ENCODE measurements at places on chromosomes 13 and 19.

GRCh38 chr13:99058527-99059495 lies 80.9 kb upstream of the DOCK9 start:
- DNase-seq = no peak

- no peak for DNase-seq
Observed at GRCh38 chr19:49894879-49895565, 1.7 kb downstream of the IL4I1 start.

DNA sequence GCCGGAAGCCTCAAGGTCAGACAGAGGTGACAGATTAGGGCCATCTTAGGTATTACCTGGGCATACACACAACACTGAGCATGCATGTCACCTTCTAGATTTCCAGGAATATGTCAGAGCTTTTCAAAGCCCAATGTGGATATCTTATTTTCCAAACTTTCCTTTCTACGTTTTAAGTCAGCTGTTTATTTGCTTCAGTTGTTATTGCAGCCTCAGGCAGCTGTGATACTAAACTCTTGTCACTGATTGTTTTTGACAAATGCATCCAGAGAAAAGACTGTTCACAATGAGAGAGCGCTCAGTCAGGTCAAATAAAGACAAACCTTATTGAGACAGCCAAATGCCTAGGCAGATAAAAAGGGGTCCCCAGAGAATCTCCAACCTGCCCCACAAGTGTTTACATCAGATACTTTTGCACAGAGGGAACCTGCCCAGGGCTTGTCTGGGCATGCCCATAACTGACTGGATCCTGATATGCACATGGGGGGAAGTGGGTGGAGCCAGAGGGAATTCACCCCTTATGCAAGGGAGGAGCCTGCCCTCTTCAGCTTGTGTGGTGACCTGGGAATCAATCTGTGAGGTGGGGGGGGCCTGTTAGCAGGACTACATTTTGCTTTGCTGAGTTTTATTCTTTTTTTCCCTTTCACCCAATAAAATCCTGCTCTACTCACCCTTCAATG lies 28.5 kb downstream of the MED4 start:
- DNase-seq = peak; percentile 11

GRCh38 chr19:10876459-10877240 lies 5.3 kb downstream of the CARM1 start:
- DNase-seq = no peak

DNA sequence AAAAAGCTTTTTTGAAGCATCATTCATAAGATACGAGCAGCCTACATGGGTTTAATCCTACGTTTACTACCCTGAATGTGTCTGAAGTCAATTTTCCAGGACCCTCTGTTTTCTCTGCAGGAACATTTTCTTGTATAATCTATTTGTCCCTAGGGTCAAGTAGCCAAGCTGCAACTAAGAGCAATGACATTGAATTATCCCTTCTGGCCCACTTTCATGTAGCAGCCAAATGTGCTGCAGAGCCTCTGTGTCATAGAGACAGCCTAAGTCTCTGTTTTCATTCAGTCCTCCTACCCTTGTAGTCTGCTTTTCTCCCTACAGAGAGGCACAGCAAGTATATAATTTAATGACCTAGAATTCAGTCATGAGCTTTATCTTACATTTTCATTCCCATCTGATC lies 82.1 kb downstream of the ZAR1L start:
- no peak for DNase-seq

DNA sequence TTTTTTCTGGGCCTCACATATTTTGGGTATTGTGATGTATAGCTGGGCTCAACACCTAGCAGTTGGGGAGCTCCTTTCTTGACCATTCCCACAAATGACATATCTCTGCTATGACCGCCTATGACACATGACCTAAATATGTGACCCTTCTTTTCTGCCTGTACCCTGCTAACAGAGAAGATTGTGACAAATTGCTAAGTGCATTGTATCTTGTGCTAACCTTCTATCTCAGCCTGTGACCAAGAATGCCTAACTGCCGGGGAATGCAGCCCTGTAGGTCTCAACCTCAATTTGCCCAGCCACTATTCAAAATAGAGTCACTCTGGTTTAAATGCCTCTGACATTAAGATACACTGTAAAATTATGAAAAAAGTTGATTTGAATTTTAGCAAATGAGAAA lies 6.8 kb upstream of the ZNF429 start:
- DNase-seq = no peak

DNA sequence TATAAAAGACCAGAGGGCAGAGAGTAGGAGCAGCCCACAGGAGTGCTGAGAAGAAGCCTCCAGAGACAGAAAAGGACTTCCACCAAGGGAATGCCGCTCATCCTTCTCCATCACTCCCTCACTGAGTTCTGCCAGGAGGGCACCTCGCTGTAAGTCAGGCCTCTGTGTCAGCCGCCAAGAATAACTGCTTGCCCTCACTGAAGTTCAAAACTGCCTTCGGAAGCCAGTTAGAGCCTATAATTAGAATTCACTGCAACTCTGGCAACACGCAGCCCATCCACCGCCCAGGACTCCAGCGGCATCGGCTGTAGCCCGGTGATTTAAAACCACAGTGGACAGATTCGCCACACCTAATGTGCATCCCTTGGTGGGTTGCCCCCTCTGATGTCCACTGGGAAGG lies 281.8 kb upstream of the ZNF507 start:
- DNase-seq = no peak

DNA sequence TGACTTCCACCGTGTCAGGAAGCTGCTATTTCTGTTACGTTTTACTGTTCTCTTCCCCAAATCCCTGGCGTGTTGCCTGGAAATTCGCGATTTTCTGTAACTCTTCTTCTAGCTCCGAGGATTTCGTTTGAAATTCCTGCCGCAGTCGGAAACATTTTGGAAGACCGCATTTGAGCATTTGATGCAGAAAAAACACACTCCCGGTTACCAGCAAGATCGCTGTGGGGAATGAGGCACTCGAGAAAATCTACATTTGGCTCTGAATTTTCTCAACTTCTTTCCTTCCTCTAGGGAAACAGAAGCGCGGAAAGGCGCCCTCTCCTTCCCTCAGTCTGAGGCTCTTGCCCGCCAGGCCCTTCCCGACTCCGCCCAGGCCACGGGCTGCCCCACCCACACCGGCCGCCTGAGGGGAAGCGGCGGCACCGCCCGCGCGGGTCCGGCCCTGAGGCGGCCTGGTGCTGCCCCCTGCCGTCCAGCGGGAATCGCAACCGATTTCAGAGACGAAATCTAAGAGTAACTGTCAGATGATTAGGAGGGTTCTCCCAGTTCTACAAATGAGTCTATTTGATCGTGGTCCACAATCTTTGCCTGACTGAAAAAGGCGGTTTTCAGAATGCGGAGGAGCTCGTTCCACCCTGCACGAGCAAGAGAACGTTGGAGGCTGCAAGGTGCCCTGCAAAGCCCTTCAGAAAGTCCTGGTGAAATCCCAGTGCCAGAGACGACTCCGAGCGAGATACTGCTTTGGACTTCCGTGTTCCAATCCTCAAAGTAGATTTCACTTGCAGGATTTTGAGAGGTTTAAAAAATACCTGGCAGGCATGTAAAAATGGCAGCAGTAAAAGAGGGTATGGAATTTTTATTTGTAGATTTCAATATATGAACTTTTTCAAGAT lies 18.4 kb upstream of the TUBGCP3 start:
- DNase-seq = peak; percentile 88

- DNase-seq = no peak
Observed at GRCh38 chr19:53394522-53394973, 401 bp upstream of the ZNF765 start.

- no peak for DNase-seq
Observed at GRCh38 chr13:31361673-31362072, 161.9 kb downstream of the B3GLCT start.

DNA sequence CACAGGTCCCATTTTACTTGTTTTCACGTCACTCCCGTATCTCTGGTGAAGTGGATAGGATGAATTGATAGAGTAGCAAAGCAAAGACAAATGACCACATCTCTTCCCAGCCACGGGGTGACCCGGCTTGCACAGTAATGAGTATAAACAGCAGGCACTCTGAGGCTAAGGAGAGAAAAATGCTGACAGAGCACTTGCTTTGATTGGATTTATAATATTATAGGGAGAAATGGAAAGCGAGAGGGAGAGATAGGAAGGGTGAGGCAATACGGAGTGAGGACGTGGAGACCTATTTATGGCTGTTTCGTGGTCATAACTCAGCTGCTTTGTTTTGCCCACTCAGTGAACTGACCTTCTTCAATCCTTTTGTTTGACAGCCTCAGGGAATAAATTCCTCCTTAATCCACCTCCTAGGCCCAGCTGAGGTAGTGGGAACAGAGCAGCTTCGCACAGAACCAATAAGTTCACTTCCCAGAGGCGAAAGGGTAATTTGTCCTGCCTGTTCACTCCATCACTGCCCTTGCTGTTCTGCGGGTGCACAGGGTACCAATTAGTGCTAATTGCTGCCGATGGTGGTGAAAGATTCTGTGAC lies 68.6 kb downstream of the ERCC5 start:
- no peak for DNase-seq
